Progenitor cell of endocrine pancreas (in vitro differentiated cells): ENCODE measurements at places on chromosomes 7 and 10. TPM values are rescaled to one million over a fixed set of nuclear protein-coding genes. Genes with fewer than 3 reads are reported as not detected.

The MACROH2A2 gene
- total RNA-seq, result 128 and 143 TPM in 2 replicates

DNA sequence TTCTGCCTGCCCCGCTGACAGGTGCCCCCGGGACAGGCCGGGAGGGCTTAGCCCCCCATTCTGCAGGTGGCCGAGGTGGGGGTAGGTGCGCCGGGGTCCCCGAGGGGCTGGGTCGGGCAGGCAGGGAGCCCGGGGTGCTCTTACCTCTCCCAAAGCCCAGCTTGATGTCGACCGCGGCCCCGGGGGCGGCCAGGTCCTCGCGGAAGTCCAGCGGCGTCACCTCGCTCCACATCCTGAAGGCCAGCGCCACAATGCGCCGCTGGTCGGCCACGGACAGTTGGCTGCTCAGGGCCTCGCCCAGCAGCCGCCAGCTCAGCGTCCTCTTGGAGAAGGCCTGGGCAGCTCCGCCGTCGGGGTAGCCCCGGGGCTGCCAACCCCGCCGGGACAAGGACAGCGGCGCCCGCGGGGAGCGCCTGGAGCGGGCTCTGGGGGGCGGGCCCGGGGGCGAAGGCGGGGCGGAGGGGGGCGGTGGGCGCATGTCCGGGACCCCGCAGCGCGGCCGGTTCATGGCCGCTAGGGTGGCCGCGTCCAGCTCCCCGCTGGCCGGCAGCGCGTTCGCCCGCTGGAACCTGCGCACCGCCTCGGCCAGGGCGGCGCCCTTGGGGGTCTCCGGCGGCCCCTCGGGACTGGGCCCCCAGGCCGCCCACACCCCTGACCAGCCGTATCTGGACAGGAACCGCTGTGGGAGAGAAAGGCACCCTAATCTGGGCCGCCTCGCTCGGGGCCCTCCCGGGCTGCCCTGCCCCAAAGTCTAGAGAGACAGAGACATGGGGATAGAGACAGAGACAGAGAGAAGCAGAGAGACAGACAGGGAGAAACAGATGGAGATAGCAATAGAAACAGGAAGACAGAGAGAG, 1.7 kb downstream of the MMP21 start:
- no peak for DNase-seq

DNA sequence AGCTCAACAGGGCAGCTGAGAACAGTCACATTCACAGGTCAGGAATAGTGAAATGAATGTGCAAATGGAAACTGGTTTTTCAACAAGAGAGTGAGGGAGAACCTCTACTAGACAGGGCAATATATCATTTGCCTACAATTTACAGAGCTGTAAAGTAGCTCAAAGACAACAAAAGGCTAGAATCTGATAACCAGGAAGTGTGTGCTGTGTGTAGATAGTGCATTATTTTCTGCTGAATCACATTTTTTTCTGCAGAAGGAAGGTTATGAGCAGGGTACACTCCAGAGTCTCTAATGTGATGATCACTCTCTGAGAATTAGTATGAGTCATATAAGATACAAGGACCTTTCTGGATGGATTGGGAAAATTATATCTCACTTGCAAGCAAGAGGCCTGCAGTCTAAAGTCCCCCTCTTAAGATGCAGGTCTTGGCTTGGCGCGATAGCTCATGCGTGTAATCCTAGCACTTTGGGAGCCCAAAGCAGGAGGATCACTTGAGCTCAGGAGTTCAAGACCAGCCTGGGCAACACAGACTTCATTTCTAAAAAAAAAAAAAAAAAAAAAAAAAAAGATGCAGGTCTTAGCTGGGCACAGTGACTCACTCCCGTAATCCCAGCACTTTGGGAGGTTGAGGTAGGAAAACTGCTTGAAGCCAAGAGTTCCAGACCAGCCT, 59.9 kb upstream of the COBL start:
- DNase-seq, result no peak

DNA sequence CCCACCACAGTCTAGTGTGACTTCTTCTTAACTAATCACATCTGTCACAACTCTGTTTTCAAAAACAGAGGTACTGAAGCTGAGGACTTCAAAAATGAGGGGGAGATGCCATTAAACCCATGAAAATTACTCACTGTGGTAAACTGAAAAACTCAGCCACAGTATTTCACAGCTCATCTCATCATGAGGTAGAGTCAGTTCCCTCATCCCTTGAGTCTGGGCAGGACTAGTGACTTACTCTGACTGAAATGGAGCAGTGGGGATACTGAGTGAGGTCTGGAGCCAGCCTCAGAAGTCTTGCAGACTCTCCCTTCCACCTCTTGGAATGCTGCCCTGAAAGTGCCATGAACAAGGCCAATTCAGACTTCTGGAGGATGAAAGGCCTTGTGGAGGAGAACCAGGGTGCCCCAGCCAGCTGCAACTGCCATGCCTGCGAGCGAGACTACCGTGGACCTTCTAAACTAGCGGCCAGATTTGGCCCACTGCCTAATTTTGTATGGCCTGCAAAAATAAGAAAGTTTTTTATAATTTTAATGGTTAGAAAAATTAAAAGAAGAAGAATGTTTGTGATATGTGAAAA, 24.7 kb upstream of the ANKRD1 start:
- DNase-seq, result no peak

The TMEM213 gene
- not detected in 2 replicates for total RNA-seq

DNA sequence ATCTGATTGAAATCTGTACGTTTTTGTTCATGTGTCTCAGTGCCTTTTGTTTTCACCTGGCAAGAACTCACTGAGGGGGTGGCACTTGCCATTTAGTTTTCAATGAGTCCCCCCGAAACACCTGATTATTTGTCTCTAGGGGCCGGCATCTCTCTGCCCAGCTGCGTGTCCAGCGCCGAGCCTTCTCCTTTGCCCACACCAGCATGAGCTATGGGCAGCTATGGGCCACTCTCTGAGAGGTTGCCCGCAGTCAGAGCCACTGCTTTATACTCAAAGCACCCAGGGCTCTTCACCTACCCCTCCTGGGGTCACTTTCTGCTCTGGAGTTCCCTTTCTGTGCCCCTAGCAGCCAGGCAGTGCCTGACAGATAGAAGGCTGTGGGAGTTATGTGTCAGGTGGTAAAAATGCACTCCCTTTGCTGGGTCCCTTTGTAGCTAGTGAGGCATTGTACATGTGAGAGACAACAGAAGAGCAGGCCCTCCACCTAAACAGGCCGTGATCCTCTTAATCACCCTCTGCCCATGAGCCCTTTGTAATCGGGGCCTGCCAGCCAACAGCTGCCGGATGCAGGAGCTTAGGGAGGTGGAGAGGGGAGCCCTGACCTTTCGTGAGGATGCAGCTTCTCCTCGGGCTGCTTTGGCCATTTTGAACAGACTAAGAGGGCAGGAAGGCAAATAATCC, 133.1 kb upstream of the NPS start:
- DNase-seq, result no peak

DNA sequence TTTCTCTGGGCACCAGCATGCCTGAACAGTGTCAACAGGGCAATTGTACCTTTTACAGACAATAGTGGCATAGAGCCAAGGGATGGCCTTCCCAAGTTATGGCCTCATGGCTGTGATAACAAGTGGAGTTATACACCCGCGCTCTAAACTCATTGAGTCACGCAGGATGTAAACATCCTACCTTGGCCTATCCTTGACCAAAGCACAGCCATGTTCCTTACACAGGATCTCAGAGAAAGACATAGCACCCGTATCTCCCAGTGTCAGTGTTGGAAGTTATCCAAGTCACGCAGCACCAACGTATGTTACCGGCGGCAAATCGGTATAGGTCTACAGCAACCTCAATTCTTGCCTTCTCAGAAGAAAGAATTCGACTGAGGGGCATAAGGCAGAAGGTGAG, 1654.9 kb upstream of the LRRTM3 start:
- DNase-seq, result no peak
